ENCODE measurements at places on chromosomes 16 and 17.

- DNase-seq, result no peak
Measured at GRCh38 chr17:56727876-56728617, 105.7 kb downstream of the C17orf67 start.

DNA sequence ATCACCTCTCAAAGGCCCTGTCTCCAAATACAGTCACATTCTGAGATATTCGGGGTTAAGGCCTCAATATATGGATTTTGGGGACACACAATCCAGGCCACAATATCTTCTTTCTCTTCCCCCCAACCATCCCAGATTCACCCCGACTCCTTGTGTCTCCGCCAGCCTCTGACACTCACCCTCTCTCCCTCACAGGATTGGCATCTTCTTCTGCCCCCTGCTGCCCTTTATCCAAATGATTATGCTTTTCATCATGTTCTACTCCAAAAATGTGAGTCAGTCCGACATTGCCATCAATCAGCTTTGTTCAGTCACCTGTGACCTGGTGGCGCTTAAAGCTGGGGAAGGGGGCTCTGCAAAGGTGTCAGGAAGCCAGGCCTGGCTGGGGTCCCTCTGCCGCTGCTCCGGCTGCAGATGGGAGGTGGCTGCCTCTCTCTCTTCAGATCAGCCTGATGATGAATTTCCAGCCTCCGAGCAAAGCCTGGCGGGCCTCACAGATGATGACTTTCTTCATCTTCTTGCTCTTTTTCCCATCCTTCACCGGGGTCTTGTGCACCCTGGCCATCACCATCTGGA is 35.1 kb downstream of the GDE1 start:
- no peak for DNase-seq

DNA sequence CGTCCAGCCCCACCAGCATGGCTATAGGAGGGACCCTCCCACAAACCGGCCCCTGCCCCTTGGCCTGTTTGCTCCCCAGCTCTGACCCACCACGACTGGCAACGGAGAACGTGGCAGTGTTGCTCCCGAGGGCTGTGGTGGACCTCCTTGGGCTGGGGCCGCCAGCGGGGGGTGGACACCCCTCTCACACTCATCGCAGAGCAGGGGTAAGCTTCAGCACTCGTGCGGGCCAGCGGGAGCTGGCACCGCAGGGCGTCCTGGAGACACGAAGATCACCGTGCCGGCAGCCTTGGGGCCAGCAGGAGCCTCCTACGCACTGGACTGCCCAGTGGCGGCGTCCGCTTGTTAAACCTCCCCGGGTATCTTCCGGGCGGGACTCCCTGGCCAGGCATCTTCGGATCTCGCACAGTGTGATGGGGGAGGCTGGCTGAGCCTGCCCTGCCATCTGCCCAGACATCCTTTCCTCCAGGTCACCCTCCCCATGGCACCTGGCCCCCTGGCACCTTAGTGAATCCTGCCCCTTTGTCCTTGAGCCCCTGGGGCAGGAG is 53.5 kb downstream of the ABR start:
- no peak for DNase-seq

DNA sequence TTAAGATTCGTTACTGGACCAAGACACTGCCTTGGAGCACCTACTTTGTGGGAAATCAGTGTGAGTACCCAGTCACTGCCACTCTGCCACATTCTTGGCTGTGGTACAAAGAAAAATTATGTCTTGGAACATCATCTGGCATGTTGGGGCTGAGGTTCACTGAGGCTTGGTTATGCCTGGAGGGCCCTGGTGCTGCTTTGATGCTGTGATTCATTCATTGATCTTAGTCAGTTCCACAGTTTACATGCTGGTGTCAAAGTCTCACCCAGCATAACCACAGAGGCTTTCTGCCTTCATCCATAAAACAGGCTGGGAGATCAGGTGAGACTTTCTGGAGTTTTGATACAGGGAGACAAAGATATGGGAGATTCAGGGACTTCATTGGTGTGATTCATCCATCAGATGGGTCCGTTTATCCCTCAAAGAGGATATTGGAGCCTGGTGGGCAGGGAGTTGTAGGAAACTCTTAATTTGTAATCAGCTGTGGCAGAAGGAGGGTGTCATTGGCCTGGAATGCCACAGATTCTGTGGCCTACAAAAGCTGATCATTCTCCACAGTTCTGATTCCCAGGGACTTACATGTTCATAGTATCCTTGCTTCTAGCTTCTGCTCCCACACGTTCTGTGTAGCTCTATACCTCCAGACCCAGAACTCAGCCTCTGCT is 322.5 kb downstream of the PMP22 start:
- DNase-seq, result no peak

DNA sequence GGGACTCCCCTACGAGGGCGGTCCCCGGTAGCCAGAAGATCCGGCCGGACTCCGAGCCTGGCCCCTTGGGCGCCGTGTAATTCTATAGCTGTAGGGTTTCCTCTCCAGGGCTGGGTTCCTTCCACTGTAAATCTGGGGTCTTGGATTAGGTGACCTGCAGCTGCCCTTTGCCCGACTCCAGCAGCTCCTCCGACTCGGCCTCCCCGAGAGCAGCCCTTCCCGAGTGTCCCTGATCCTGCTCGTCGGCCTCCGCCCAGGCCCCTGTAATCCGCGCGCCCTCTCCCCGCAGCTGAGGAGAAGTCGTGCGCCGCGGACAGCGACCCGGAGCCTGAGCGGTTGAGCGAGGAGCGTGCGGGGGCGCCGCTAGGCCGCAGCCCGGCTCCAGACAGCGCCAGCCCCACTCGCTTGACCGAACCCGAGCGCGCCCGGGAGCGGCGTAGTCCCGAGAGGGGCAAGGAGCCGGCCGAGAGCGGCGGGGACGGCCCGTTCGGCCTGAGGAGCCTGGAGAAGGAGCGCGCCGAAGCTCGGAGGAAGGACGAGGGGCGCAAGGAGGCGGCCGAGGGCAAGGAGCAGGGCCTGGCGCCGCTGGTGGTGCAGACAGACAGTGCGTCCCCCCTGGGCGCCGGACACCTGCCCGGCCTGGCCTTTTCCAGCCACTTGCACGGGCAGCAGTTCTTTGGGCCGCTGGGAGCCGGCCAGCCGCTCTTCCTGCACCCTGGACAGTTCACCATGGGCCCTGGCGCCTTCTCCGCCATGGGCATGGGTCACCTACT is 5.5 kb downstream of the TBX2 start:
- no peak for DNase-seq

DNA sequence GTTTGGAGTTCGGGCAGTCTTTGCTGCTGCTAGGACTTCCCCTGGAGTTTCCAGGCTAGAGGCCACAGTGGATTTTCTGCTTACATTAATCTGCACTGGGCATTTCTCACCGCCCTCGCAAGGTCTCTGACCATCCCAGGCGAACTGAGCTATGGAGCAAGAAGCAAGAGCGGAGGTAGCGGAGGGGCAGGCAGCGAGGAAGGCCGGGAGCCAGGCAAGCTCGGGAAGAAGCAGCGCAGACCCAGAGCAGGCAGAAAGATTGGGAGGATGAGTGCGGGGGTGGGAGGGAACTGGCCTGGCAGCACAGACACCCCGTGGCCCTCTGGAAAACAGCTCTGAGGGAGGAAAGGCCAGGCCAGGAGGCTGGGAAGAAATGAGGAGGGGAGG is 3.8 kb downstream of the COTL1 start:
- DNase-seq, result no peak

GRCh38 chr17:41391535-41391934 is 5.9 kb downstream of the KRT31 start:
- DNase-seq, result no peak

DNA sequence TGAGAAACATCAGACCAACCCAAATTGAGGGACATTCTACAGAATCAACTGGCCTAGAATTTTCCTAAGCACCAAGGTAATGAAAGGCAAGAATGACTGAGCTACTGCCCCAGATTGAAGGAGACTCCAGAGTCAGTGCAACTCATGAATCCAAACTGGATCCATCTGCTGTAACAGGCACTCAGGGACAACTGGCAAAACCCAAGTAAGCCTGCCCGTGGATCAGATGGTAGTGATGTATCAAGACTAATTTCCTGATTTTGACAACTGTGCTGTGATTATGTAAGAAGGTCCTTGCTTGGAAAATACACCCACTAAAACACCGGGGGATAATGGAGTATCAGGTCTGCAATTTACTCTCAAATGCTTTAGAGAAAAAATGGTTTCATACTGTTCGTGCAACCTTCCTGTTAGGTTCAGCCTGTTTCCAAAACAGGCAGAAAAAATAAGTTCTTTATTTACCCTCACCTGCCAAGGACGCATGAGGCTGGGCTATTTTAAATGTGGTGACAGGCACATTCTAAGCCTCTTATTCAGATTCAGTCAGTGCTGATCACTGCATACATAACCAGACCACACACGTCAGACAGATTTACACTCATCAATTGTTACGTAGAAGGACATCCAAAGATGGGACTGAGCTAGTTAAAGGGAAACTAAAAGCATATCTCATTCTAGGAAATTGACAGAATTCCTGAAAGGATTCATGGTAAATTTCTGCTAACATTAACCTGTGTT is 7.0 kb downstream of the MBTPS1 start:
- no peak for DNase-seq

GRCh38 chr17:57442914-57443571 is 186.7 kb downstream of the MSI2 start:
- DNase-seq, result peak; percentile 69

DNA sequence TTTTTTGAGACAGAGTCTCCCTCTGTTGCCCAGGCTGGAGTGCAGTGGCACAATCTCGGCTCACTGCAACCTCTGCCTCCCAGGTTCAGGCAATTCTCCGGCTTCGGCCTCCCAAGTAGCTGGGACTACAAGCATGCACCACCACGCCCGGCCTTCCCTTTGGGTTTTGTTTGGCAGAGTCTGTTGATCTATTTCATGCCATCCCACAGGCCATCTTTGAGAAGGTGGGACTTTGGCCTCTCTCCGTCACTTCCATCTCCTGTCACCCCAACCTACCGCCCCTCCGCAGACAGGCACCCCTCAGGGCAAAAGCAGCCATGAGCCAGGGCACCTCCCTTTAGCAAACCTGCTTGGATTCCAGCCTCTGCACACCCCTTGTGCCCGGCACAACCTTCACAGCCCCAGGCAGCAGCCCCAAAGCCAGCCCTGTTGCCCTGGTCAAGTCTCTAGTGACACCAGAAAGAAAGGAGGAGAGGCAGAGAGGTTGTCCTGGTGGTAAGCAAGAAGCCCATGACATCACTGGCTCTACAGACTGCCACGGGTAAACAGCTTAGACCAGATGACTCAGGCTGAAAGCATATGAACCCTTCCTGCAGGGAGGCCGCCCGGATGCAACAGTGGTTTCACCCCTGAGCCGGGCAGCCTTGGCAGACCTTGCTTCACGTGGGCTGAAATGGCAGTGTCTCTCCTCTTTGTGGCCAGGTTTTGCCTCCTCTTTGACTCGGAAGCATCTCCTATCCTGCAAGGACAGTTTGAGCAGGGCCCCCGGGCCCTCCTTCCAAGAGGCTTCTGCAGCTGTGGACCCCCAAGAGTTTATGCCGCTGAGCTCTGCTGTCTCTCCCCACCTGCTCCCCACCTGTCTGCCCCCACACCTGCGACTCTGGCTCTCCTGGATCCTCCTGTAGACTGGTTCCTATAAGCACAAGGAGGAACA is 8.1 kb upstream of the TIMP2 start:
- no peak for DNase-seq

DNA sequence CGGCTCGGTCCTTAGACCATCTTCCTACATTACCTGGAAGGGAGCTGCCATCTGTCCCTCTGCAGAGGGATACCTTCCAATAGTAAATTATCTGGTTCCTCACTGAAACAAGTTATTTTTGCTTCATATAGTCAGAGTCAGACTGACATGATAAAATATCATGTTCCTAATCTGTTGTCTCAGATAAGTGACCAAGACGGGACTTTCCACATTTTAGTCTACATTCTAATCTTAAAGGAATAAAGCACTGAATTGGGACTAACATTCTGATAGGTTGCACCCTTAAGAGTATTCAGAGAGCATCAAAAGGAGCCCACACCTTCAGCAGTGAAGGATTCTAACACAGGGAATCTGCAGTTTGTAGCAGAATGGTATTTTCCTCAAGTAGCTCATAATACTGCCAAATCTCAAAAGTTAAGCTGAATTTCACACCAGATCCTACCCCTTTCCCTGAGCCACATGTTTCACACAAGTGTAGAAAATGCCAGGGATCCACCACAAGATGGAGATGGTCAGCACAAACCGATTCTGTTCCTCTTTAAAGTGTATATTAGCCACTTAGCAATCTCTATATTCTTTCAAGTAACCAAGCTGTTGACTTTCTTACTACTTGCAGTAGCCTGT is 13.4 kb downstream of the GINS2 start:
- DNase-seq, result no peak

DNA sequence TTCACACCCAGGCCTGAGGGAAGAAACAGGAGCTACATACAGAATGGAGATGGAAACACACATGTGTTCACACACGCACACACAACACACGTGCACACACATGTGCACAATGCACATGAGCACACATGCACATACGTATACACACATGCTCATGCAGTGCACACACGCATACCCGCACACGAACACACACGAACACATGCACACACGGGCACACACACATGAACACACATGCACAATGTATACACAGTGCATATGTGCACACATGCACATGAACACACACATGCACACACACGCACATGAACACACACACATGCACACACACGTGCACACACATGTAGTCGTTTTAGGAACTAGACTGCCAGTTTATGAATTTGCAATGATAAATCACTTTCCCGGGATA is 49.3 kb upstream of the CDR2 start:
- DNase-seq, result no peak

- no peak for DNase-seq
Measured at GRCh38 chr17:82241926-82242697, 13.3 kb downstream of the SLC16A3 start.

- no peak for DNase-seq
Measured at GRCh38 chr16:23082161-23082788, 67.0 kb downstream of the USP31 start.

GRCh38 chr17:56595831-56596690 is 2.6 kb downstream of the NOG start:
- DNase-seq, result no peak

DNA sequence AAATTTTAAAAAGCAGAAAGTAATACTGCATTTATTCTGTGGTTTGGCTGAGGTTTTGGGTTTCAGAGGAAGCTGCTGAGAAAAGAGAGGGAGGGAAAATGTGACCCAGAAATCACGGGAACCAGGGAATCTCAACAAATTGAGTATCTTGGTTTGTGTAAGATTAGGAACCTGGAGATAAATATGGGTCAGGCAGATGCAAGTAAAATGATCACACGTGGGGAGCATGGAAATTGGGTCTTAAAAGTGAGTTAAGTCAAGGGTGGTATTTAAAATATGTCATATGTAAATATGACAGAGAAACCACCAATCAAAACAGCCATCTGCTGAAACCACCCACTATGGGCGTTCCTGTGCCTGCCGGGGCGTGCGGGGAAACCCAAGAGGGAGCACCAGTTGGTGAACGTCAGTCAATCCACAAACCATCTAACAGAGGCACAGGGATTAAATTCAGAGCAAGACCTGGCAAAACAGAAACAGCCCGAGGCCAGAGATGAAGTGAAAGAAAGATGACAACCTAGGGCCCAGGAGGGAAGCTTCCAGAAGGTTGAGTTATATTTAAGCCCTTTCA is 33.4 kb downstream of the CDH13 start:
- DNase-seq, result peak; percentile 10

DNA sequence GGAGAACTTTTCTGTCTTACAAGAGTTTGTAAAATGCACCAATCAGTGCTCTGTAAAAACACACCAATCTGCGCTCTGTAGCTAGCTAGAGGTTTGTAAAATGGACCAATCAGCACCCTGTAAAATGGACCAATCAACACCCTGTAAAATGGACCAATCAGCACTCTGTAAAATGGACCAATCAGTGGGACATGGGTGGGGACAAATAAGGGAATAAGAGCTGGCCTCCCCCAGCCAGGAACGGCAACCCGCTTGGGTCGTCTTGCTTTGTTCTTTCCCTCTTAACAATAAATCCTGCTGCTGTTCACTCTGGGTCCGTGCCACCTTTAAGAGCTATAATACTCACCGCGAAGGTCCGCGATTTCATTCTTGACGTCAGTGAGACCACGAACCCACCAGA is 18.5 kb upstream of the KCNG4 start:
- no peak for DNase-seq

Data from stimulated activated CD4-positive, alpha-beta T cell treated with anti-CD3 and anti-CD28 coated beads, Interleukin-2, amount 100 ng/mL, for 4 hours (primary cell).